Right cardiac atrium (tissue), 5 donors: ENCODE measurements at places on chromosomes 3 and 15.

- DNase-seq, result no peak
Observed at GRCh38 chr15:48466820-48467219, 135.6 kb downstream of the DUT start.

DNA sequence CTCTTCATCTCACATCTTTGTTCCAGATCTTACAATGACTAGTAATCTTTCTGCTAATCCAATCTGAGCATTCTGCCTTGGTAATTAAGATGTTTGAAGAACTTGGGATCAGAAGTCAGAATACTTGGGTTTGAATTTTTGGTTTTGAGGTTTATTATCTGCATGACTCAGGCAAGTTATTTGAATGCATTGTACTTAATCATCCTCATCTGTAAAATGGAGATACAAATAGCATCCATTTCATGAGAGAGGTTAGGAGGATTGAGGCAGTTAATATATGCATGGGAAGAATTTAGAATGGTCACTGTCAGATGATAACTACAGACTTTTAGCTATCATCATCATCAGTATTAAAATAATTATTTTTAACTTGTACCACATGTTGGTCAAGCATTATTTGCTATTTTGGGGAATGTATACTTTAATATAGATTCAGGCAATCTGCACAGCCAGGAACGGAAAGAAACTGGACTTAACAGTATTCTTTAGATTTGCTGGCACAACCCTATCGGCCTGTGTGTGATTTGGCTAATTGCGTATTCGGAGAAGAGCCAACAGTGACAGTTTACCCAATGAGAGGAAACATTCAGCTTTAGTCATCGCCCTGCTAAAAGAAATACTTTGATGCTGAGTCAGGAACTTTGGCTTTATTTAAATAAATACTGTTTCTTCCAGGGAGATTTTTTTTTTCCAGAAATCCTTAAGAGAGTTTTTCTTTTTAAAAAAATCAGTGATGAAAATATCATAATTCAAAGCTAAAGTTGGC is 600.0 kb downstream of the ROBO1 start:
- peak; percentile 6 for DNase-seq

- no peak for DNase-seq
Observed at GRCh38 chr3:188097791-188098190, 56.2 kb upstream of the LPP start.

DNA sequence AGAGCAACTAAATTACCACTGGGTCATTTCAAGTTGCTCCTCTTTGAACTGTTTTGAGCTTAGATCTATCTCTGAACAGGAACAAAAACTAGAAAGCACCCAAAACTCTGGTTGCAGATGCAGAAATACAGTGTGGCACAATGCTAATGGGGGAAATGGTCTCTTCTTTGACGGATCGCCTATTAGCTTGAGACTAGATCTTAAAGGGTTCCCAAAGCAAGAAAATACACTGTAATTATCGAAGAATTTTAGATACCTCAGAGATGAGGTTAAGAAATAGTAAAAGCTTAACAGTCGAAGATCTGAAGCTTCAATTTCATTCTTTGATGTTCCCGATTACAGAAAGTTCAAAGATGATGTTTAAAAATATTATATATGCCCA is 818 bp downstream of the PPP1R2 start:
- DNase-seq, result no peak

GRCh38 chr3:11508346-11509172 is 135.2 kb downstream of the VGLL4 start:
- no peak for DNase-seq

GRCh38 chr3:61613666-61614065 is 52.3 kb downstream of the PTPRG start:
- no peak for DNase-seq

DNA sequence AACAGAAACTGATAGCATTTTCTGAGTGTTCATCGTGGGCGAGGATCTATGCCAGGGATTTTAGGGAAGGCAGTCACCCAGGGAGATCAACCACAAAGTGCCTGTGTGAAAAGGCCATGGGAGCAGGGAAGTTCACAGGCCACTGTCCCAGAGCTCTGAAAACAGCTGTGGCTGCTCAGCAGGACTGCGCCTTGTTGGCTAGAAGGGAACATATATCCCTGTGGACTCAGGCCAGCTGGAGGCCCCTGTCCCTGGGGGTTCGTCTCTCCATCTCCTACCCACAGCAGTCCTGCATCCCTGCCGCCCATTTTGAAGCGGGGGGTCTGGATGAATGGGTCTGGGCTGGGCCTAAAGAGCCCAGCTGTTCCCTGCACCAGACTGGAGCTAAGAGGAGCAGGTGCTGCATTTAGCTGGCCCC is 27.8 kb downstream of the PPCDC start:
- peak; percentile 64 for DNase-seq

DNA sequence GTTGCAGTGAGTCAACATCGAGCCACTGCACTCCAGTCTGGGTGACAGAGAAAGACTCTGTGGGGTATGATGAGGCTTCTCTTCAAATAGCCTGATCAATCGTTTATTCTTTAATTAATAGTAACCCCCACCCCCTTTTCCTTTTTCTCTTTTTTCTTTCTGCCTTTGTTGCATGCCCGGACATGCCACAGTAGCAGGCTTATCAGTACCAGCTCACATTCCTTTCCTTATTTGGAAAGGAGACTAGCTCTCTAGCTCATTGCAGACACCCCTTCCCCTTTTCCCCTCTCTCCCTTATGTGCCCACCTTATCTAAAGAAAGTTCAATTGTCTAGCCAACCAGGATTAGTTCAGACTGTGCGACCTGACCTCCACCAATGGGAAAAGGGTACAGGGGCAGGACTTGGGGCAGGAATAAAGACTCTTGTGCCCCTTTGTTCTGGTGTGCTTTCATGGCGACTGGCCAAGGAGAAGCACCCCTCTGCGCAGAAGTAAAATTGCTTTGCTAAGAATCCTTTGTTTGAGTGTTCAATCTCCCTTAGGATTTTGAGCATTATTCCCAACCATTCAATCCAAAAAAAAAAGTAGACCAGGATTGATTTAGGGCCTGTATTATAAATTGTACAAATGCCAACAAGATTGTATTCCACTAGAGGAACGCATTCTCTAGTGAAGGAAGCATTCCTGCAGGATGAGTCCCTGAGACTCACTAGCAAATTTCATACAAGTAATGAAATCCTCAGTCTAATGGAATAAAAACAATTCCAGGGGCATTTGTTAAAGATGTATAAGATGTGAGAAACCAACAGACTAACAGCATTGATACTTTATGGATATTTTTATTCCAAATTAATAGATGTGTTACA is 95.8 kb upstream of the SNRPN start:
- no peak for DNase-seq

DNA sequence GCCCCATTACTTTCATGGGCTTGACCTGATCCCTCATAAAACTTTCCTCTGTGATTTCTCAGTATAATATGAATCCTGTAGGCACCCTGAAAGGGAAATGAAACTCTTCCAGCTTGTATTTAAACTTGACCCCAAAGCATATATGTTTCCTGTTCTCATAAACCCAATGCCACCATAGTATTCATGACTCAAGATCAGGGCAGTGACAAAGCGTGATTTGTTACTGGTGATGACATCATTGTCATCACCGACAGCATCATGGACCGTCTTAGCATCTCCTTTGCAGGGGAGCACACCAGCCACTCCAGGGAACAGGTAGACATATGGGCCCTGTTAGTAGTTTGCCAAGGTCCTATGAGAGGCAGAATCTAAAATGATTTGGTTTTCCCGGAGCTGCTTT is 741.2 kb downstream of the NR2F2 start:
- no peak for DNase-seq

DNA sequence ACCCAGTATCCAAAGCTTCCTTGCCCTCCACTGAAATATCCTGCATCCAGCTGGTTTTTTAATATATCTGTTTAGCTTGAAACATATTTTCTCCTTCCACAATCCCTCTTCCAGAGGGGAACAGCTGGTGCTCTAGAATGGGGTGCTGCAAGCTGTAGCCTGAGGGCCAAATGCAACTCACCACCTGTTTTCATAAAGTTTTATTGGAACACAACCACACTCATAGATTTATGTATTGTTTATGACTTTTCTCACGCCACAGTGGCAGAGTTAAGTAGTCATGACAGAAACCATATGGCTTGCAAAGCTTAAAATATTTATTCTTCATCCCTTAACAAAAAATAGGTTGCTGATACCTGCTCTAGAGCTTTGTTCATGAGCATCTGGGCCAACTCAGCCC is 298.7 kb downstream of the CLSTN2 start:
- no peak for DNase-seq

- DNase-seq, result no peak
Observed at GRCh38 chr15:93801206-93801605, 430.2 kb upstream of the MCTP2 start.

DNA sequence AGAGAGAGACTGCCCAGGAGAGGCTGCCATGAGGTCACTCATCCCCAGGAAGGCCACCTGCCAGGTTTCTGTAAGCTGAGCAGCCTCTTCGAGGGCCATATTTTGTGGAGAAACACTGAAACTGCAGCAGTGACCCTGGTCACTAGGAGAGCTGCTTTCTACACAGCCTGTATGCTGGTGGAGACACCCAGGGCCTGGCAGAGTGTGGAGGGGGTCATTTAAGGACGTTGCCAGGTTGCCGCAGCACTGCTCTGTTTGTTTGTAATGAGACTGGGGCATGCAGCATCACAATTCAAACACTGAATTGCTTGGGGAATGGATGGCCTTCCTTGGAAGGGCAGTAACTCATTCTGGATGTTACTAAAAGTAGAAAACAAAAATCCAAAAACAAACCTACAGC is 104.9 kb upstream of the TRIM42 start:
- DNase-seq, result peak; percentile 58

DNA sequence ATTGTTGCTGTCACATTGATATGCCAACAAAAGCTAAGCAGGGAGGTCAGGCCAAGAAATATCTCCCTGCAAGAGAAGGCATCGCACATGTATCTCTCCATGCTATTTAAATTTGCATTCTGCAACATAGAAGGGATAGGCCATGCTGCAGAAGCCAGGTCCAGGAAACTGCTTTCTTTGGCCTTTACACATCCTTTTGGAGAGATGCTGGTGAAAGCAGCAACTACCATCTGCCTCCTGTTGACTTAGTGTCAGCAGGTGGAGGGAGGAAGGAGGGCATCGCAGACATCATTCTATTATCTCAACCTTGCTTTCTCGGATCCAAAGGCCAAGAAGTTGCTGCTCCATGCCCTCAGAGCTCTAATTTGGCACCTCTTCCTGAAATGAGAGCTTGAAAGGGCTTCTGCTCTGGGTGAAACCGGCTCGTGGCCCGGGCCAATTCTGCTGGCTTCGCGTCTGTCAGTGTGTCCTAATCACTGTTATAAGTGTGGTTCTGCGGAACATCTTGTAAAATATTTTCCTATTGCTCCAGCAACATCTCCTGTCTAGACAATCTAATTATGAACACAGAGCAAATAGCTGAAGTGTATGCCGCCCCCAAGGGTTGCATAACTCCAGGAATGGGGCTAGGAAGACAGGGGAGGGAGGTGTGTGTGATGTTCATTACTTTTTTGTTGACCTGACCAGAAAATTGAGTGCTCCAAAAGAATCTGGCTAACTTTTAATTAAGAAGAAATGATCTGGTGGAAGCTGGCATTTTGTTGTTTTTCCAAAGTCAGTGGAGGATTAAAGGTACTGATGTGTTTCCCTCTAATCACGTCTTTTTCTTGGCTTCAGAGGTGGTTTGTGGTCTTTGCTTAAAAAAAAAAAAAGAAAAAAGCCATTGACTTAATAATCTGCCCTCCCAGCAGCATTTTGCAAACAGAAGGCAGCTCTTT is 89.1 kb downstream of the TPRG1 start:
- DNase-seq, result peak; percentile 82

DNA sequence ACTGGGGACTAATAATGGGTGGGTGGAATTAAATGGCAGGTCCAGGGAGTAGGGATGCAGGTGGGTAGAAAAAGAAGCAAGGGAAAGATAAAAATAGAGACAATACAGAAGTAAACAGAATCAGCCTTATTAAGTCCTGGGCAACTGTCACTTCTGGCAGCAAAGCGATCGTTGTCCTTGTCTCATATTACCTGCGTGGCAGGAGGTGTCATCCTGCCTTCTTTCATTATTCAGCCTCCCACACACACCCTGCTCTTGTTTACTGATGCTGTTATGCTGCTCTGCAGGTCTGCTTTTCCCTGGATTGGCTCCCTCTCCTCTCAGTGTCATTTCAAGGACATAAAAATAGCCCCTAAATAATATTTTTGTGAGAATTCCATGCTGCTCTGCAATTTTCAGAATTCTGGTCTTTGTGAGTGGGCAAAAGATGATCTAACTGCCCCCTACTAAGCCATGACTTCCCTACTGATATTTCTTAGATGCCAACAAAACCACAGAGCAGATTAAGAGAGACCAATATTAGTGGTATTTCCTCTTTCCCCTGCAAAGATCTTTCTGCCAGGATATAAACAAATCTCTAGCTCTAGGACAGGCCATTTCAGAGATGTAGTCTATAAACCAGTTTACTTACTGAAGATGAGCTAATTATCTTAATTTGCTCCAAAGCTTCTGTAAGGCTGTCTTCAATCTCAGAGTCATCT is 8.5 kb downstream of the VEPH1 start:
- DNase-seq, result no peak

GRCh38 chr15:86034904-86035303 is 44.8 kb upstream of the AGBL1 start:
- no peak for DNase-seq

- DNase-seq, result no peak
Observed at GRCh38 chr15:42141795-42142667, 14.4 kb downstream of the PLA2G4F start.

- DNase-seq, result no peak
Observed at GRCh38 chr3:157275832-157276231, 115.9 kb upstream of the CCNL1 start.

GRCh38 chr15:63372018-63372705 is 9.5 kb downstream of the CA12 start:
- DNase-seq, result peak; percentile 66

DNA sequence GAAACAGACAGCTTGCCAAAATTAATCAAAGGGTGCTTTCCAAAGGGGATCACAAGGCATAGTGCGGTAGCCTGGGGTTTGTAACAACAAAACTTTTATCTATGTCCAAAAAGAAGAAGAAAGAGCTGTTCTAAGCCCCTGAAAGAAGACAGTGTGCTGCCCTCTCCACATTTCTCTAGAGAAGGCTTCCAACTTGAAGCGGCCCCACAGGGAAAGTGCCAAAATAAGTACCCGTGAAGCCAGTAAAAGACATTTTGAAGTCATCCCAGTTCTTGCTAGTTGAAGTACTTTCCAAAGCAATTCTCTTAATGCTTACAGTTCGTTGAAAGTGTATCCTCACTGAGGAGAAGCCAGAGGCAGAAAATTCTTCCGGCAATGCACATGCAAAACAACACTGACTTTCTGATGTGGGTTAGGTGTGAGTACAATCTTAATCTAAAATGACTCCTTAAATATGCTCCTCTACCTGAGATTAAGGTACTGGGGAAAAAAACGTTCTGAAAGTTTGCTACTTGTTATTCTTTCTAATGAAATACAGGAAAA is 21.3 kb downstream of the GPR15 start:
- no peak for DNase-seq

GRCh38 chr3:152295806-152296205 is 27.1 kb downstream of the MBNL1 start:
- no peak for DNase-seq

- DNase-seq, result no peak
Observed at GRCh38 chr3:137963463-137963862, 46.5 kb upstream of the CLDN18 start.
